ENCODE measurements at places on chromosomes 16 and 17. TPM values are rescaled to one million over a fixed set of nuclear protein-coding genes. Genes with fewer than 3 reads are reported as not detected.

Gene SLC2A4
- polyA plus RNA-seq = 1.8 TPM

Gene DNAI2
- polyA plus RNA-seq = 0.40 TPM

Gene NKD1
- polyA plus RNA-seq = 13.5 TPM

Gene LRRC37A3
- 25.2 TPM for polyA plus RNA-seq

Gene NPIPA5
- polyA plus RNA-seq = 2.1 TPM

Gene MAF
- 47.3 TPM for polyA plus RNA-seq

Gene CIITA
- 3.6 TPM for polyA plus RNA-seq

Gene TEKT5
- 0.29 TPM for polyA plus RNA-seq

Measured in renal pelvis (tissue), 12 donors.